ENCODE measurements at places on chromosomes 1 and 21.
A peak's percentile ranks its signal among the peaks of the same experiment; 100 is the strongest.

DNA sequence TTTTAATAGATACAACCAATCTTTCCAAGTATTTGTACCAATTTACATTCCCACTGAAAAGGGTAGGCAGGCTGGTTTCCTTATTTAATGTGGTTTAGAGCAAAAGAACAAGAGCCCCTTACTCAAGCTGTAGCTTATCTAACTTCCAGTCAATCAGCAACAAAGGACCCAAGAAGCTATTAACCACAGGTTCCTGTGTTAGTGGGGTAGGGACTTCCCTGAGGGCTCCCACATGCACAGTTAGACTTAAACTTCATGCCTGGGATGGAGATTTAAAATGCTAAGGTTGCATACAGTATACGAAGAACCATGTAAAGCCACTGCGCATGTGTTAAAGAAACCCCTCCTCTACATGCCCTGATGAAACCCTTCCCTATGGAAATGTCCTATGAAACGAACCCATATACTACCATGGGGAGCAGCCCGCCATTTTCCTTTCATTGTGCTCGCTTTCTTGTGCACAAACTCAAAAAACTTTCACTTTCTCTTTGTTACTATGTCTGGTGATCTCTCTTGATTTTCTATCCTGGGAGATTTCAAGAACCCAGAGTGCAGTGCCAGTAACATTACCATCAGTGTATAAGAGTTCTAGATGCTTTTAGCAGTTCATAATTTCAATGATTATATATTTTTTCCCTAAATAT is 23.3 kb upstream of the ST6GALNAC5 start:
- DNase-seq, result no peak

- no peak for DNase-seq
These were observed 12.6 kb downstream of the CD101 start for GRCh38 chr1:117014209-117014608.

- DNase-seq, result no peak
These were observed 13.2 kb upstream of the CEP350 start for GRCh38 chr1:179941454-179941853.

GRCh38 chr1:33379631-33380354 is 51.1 kb downstream of the PHC2 start:
- no peak for DNase-seq

GRCh38 chr1:89735479-89735878 is 85.4 kb upstream of the LRRC8D start:
- no peak for DNase-seq

- peak; percentile 61 for DNase-seq
These were observed 416 bp upstream of the TNFRSF14 start for GRCh38 chr1:2555634-2556276.

DNA sequence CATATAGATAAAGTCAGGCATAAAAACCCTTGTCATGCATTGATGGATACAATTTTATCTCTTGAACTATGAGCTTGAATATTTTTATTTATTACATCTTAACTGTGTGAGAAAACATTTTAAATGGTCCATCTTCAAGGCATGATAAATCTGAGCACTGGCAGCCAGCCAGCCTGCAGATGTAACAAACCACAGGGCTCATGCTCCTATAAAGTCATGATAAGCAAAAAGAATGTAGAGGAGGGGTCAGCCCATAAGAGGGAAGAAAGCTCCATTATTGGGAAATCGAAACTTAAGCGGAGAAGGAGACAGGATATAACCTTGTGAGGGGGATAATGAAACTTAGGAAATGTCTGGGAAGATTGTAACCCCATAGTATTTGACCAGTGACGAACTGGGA is 839.0 kb downstream of the LRRIQ3 start:
- DNase-seq, result no peak

DNA sequence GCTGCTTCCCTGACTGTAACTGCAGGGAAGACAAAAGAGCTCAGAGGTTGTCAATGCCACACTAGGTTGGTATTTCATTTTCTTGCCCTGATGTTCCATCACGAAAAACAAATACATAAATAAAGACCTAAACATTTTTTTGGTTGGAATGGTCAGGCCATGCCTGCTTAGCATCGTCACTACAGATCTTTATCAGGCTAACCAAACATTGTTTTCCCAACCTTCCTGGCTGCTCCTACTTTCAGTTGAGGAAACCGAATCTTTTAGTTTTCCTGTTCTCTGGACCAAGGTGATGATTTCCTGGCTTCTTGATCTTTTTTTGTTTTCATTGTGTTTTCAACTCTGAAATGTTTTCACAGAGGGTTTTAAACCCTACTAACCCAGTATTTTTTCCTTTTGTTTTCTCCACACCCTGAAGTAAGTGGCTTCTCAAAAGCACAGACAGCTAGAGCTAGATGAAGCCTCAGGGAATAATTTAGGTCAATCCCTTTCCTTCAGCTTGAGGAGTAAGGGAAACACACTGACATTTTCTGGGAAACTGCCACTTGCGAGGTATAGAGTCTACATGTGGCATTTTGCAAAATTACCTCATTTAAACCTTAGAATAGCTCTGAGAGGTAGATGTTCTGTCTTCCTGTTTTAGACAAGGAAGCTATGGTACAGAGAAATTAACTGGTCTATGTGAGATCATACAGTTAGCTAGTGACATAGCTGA is 67.2 kb upstream of the CNN3 start:
- no peak for DNase-seq

GRCh38 chr1:33735624-33736023 is 128.3 kb upstream of the HMGB4 start:
- no peak for DNase-seq

- no peak for DNase-seq
These were observed 52.1 kb downstream of the SLC35D1 start for GRCh38 chr1:67001682-67002425.

- DNase-seq, result no peak
These were observed at the start of gene PODN for GRCh38 chr1:53061859-53062707. PODN (plus strand) TSS chr1:53062213; CDS start chr1:53069856, 7,643 bp downstream.

DNA sequence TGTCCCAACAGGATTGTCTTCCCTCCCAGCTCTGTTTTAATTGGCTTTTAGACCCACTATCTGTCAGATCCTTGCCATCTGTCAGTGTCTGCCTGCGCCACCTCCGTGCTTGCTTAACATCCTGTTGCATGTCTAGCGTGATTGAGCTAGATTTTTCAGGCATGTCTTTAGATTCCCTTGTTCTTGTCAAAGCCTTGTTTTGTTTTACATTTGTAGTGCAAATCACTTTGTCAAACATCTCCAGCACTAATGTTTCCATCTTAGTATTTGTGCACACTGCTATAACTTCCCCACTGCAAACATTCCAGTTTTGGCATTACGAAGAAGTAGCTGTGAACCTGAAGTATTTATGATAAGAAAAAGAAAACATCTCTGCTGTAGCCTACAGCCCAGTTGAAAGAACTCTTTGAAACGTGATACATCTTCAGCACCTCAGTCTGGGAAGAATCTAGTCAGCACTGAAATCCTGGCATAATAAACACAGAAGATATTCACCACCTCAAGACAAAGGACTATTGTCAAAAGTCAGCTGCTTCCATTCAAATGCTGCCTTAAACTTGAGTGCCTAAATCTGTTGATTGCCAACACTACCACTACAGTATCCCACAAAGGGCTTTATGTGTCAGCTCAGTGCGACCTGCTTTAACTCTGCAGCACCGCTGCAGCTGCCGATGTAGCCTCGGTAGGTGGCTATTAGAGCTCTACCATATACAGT is 105.0 kb downstream of the FNBP1L start:
- no peak for DNase-seq

- DNase-seq, result no peak
These were observed 31.3 kb upstream of the RUNX3 start for GRCh38 chr1:24961334-24961733.

GRCh38 chr1:53508991-53509666 is 49.9 kb downstream of the DMRTB1 start:
- DNase-seq, result no peak

- DNase-seq, result no peak
These were observed 3.7 kb downstream of the FBXO42 start for GRCh38 chr1:16348414-16349182.

DNA sequence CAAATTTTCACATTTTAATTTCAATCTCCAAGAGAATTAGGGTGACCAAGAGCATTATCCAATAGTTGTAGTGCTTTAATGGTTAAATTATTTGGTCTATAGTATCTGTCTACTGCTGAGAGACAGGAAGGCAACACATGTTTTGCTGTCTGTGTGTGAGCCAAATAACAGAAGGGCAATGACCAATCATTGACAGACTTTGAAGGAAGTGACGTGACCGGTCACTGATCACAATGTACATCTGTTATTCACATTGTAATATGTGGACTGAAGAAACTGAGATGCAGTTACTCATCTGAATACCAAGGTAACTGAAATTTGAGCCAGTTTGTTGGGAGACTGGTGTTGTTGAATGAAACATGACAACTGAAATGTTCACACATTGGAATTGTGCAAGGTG is 196.7 kb downstream of the LRRC40 start:
- DNase-seq, result no peak

GRCh38 chr1:48688102-48688760 is 88.5 kb downstream of the BEND5 start:
- DNase-seq, result no peak

- no peak for DNase-seq
These were observed 297.6 kb upstream of the ADGRL4 start for GRCh38 chr1:79304131-79304530.

DNA sequence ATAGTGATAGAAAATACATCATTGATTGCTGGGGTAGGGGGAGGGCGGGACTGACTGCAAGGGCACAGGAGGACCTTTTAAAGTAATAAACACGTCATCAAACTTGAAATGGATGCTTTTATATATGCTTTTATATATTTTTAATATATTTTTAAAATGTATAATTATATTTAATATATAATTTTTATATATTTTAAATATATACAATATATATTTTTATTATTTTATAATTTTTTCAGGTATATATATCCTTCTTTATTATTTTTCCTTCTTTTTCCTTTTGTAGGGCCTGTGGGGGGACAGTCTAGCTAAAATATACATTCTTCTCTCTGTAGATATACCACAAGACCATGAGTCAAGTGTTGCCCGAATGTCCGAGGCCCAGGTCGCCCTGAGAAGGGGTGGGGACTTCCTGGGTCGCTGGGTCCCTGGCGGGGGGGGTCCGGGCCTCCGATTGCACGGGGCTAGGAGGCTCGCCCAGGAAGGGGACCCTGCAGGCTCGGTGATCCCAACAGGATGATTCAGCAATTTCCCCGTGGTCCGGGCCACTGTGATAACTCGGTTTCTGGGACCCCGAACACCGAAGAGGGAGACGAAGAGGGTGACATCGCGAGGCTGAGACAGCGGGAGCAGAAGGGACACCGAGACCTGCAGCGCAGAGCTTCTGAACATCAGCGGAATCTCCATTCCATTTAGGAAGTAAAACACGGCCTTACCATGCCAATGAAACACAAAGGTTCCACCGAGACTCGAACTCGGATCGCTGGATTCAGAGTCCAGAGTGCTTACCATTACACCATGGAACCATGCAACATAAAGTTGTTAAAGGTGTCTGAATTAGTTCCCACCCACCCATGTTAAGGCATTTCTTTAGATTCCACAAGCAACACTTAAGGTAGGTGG is 112.5 kb upstream of the NBPF11 start:
- DNase-seq, result no peak

GRCh38 chr1:154463512-154463990 is 38.5 kb upstream of the TDRD10 start:
- peak; percentile 46 for DNase-seq

GRCh38 chr1:210801501-210801900 is 332.4 kb downstream of the KCNH1 start:
- DNase-seq, result no peak

DNA sequence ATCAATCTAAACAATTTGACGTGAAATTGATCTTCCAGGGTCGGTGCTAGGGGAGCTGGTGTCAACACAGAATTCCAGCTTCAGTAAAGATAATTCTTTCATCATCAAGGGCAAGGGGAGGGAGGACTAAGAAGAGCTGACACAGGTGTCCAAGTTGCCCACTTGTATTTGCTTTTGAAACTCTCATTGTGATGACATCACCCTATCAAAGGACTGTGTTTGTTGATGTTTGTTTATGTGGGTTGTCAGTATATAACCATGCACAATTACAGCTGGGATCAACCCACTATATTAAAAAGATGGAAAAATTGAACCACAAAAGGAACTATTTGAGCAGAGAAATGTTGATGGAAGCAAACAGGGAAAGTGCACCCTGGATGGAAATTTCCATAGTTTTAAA is 48.8 kb downstream of the ZC3H11B start:
- no peak for DNase-seq

DNA sequence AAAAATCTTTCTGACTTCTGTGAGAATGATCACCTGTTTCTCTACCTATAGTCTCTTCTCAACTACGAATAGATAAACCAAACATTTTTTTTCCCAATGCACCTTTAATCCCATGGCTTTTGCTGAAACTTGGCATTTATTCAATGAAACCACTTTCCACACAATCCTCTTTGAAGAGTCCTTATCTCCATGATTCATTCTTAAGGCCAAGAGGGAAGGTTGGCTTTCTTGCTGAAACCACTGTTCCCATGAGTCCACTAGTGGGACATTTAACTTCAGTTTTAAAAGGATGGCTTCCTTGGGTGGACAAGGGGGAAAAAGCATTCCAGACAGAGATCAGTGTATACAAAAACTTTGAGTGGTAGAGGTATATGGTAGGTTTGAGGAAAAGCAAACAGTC is 73.6 kb downstream of the CRB1 start:
- no peak for DNase-seq

- DNase-seq, result no peak
These were observed 40.6 kb downstream of the CAMSAP2 start for GRCh38 chr1:200779326-200779725.

GRCh38 chr1:168520052-168520751 is 23.6 kb downstream of the XCL2 start:
- no peak for DNase-seq

DNA sequence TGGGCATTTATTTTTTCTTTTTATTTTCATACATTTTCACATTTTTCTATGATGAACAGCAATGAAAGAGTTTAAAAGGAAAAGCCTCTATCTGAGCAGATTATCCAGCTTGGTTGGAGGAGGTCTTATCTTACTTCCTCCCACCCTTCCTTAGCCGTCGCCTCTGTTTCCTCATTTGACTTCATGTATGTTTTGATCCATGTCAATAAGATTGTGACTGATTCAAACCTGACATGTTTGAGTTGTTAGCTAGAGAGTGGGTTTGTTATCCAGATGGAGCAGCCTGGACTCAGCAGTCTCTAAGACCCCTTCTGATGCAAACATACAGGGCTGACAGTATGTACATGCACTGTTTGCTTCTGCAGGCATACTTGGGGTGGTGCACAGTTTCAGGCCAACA is 31.2 kb downstream of the MACO1 start:
- no peak for DNase-seq

GRCh38 chr1:185972096-185972850 is 238.1 kb downstream of the HMCN1 start:
- no peak for DNase-seq

- no peak for DNase-seq
These were observed 300.3 kb downstream of the DSCAM start for GRCh38 chr21:40546647-40547046.

GRCh38 chr1:153610811-153611301 is 2.1 kb downstream of the S100A16 start:
- no peak for DNase-seq
